ENCODE measurements at places on chromosomes 12 and 14.

GRCh38 chr12:2248901-2249381 lies 196.2 kb downstream of the CACNA1C start:
- DNase-seq = peak; percentile 66

DNA sequence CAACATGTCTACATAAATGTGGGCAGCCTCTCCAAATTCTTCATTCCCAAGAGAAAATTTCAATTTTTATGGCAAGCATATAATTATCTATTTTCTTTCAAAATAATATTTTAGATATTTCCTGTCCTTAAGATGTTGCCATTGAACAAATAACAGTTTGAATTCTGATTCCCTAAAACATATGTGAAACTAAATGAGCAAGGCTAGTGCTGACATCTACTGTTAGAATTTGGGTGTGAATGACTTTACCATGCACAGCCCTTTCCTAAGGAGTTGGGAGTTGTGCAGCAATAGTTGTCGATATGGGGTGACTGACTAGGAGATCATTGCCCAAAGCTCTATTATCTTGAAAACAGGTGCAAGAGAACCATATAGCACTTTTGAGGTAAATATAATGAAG lies 108.2 kb upstream of the SLC38A4 start:
- peak; percentile 57 for DNase-seq

DNA sequence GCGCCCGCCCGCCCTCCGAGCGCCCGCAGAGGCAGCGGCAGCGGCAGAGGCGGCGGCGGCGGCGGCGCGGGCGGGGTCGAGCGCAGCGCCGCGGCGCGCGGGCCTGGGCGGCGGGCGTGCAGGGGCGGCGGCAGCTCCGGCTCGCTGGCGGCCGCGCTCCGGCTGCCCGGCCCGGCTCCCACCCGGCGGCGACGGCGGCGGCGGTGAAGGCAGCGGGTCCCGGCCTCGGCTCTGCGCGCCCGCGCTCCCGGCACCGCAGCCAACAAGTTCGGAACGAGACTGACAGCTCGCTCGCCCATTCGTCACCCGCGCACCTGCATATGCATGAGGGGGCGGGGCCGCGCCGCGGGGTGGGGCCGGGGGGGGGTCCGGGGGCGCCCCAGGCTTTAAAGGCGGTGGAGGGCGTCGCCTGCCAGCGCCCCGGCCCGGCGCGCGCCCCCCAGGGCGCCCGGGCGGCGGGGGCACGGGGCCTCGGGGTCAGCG lies at the start of gene JAG2:
Gene JAG2 (minus strand): TSS at position 281 of the 483 bp plus-strand sequence. CDS start 356 bp downstream, outside the sequence.
- DNase-seq = no peak

- DNase-seq = no peak
Observed at GRCh38 chr12:27585739-27586265, 61.8 kb downstream of the PPFIBP1 start.

All from H4 (cell line).